Activated CD4-positive, alpha-beta T cell treated with anti-CD3 and anti-CD28 coated beads, Interleukin-2, Interleukin-6, amounts not matched to agents 100 ng/mL and 50 ng/mL, durations not matched to agents 16 hours and 8 hours (primary cell): ENCODE measurements at places on chromosomes 7 and 10.

GRCh38 chr7:28107960-28108359, 72.6 kb downstream of the JAZF1 start:
- no peak for DNase-seq

DNA sequence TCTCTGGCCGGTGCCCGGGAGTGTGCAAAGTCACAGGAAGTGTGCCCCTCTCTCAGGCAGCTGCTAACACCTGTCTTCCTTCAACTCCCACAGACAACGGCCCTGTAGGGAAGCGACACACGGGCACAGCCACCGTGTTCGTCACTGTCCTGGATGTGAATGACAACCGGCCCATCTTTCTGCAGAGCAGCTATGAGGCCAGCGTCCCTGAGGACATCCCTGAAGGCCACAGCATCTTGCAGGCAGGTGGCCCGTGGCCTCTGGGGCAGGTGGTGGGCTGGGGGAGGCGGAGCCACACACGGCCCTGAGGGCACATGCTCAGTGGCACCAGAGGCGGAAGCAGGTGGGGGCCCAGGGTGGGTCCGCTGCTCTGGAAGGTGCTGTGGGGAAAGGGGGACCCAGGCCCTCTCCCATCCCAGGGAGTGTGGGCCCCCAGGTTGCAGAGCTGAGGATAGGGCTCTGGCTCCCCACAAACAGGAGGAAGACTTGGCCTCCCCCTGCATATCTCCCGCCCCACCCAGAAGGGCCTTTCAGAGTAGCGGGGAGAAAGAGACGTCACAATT, 6.9 kb downstream of the C10orf105 start:
- DNase-seq = no peak

- DNase-seq = no peak
These were observed 142.1 kb upstream of the EEPD1 start for GRCh38 chr7:36010656-36011587.

GRCh38 chr7:2633538-2634266, 1.9 kb downstream of the TTYH3 start:
- DNase-seq = no peak

DNA sequence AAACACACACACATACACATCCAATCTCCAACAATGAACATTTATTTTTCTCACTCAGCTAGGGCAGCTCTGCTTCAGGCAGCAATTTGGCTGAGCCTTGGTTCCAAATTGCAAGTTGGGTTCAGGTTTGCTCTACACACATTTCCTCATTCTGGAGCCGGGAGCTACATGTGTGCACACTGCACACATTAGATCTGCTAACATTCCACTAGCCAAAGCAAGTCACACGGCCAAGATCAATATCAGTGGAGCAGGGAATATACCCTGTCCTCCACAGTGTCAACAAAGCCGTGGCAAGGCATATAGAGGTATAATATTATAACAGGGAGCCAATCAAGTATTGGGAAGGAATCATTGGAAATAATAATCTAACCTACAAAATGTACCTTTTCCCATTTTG, 57.5 kb upstream of the PPP1R3C start:
- no peak for DNase-seq

DNA sequence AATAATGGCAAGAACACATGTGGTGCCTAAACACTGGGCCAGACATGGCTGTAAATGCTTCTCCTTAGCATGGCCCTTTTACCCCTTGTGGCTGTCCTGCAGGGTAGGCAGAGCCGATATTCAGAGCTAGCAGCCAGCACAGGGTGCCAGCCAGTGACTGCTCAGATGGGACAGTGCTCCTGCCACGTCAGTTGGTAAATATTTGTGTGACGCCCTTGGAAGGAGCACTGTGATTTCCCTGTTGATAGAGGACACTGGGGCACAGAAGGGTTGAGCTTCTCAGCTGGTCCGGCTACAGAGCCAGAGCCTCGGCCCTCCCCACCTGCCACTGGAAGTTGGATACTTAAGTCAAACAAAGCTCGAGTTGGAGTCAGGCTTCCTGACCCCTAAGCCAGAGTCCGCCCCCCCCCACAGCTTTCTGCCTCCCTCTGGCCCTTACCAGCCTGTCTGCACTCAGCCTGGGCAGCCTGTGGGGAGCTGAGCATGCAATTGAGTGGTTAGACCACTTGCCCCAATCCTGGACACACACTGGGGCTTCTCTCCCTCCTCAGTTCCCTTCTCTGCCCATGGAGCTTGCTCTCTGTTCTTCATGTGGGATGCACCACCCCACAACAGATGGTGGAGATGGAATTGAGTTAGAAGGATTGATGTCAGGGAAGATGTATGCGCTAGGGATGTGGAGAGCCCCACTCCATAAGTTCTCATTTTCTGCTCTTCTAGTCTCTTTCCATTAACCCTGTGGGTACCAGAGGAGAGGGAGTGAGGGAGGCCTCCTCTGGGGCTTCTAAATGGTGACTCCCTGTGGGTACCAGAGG, 350.8 kb downstream of the PLXNA4 start:
- DNase-seq = no peak

DNA sequence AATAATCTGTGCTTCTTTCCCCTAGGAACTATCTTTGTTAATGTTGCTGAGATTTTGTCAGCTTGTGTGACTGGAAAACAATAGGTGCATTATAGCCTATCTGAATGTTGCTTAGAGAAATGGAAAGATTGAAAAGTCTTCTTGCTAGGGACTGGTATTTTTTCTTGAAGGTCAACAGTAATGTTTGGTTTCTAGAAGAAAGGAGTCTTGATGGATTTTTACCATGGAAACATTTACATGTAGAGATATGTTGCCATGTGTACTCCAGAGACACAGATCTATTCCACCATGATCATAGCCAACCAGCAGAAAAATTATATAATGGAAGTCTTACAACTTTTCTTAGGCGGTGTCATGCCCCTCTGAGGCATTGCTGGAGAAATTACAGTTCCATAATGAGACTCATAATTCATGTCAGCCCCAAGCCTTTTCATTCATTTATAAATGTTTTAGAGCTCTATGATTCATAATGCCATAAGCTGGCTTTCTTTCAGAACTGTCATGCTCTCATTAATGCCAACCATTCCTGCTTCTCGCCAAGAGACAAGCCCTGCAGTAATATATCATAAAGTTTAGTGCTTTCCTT, 175.1 kb upstream of the PTPRZ1 start:
- no peak for DNase-seq

DNA sequence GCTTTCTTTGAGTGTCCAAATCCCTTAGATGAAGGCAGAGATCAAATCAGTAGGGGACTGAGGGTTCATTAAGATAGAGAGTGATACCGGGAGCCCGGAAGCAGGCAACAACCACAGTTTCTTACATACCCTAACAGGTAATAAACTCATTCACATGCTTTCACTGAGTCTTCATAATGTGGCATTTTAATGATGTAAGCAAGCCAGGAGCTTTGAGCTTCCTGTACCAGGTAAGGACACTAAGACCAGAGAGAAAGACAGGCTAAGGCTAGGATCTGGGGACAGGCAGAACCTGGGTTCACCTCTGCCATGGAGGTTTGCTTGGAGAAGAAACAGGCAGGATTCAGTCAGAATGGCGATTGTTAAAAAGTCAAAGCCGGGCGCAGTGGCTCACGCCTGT, 618.3 kb downstream of the GALNT17 start:
- no peak for DNase-seq

DNA sequence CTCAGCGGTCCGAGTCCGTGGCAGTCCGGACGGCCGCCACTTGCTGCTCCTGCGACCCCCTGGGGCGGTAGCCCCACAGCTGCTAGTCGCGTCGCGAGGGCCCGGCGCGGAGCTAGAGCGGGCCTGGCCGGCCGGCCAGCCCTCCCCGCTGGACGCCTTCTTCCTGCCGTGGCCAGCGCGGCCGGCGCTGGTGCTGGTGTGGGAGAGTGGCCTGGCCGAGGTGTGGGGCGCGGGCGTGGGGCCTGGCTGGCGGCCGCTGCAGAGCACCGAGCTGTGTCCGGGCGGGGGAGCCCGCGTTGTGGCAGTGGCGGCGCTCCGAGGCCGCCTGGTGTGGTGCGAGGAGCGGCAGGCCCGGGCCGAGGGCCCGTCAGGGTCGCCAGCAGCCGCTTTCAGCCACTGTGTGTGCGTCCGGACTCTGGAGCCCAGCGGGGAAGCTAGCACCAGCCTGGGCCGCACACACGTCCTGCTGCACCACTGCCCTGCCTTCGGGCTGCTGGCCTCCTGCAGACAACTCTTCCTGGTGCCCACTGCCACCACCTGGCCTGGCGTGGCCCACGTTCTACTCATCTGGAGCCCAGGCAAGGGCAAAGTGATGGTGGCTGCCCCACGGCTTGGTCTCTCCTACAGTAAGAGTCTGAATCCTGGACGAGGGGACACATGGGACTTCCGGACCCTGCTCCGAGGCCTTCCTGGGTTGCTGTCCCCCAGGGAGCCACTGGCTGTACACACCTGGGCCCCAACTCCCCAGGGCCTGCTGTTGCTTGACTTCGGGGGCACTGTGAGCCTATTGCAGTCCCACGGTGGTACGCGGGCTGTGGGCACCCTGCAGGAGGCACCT, 631 bp downstream of the HPS6 start:
- peak; percentile 26 for DNase-seq

- peak; percentile 24 for DNase-seq
These were observed at the start of gene ADRB1 for GRCh38 chr10:114043532-114044246. ADRB1 (plus strand) TSS chr10:114043866; CDS start chr10:114044133, 267 bp downstream.

DNA sequence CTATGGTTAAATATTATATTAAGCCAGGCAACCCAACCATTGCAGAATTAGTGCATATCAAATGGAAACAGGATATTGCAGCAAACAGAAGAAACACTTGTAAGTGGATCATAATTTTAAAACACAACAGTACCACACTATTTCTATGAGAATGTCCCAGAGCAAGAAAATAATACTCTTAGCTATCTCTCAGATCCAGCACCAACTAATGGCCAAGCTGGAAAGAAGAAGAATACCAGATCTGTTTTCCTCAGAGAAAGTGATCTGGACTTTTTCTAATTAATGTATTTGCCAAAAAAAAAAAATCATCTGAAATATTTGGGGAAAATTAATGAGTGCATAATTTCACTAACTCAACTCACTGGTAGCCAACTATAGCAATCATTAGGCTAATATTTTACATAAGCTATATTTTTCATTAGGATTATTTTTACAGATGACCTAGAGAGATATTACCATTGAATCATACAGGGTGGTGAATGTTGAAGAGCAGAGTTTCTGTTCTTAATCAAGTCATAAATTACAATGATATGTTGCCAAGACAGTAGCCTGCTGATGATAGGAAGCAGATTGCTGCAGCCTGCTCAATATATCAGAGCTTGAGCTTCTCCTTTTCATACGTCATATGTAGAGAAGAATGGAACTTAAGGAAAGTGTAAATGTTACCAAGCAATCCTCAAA, 995.4 kb upstream of the LRRN3 start:
- no peak for DNase-seq

GRCh38 chr10:113959383-113959760, 84.3 kb upstream of the ADRB1 start:
- DNase-seq = no peak

GRCh38 chr7:50214771-50215170, 89.7 kb upstream of the IKZF1 start:
- no peak for DNase-seq

DNA sequence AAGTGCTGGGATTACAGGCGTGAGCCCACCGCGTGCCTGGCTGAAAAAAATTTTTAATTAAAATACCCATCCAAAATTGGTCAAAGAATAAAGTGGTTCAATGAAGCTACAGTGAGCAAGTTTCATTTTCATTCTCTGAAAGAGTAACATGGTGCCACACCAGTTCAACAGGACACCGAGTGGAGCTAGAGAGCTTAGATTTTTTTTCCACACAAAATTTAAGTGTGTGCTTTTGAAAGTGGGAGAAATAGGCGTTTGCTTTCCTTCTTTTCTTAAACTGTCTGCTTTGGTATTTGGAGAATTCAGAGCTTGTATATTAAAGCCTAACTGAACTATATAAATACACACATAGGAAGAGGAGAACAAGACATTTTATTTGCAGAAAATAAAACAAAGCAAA, 43.4 kb downstream of the BPGM start:
- peak; percentile 17 for DNase-seq

DNA sequence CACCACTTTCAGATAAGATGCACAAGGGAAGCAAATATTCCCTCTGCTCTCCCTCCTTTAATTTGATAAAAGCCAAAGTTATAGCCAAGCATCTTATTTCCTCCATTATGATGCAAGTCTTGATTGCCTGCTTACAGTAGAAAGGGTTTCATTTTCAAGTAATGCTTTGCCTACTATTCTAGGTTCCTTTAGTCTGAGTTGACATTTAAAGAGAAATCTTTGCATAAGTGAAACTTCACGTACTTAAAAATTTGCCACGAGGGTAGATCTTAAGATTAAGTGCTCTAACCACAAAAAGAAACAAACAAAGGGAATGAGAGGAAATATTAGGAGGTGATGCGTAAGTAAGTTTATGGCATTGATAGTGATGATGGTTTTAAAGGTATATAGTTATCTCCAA, 78.1 kb upstream of the VWDE start:
- DNase-seq = no peak

- DNase-seq = no peak
These were observed 41.1 kb downstream of the INSIG1 start for GRCh38 chr7:155338632-155339320.

- DNase-seq = no peak
These were observed 19.3 kb downstream of the AP5Z1 start for GRCh38 chr7:4794591-4795350.

DNA sequence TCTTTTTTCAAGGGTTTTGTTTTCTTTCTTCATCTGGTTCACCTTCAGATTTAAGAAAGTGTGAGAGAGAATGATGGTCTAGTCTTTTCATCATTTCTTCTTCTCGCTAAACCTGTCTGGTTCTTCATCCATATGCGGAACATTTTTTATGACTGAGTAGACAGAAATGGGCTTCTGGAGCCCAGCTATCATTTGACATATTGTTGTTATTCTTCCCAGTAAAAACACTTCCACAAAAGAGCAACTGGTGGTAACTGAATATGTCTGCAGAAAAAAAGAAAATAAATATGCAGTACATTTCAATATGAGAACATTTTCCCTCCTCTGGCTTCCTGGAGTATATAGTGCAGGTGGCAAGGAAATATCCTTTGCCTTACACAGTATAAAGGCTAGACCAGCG, 209.5 kb downstream of the JCAD start:
- DNase-seq = no peak

DNA sequence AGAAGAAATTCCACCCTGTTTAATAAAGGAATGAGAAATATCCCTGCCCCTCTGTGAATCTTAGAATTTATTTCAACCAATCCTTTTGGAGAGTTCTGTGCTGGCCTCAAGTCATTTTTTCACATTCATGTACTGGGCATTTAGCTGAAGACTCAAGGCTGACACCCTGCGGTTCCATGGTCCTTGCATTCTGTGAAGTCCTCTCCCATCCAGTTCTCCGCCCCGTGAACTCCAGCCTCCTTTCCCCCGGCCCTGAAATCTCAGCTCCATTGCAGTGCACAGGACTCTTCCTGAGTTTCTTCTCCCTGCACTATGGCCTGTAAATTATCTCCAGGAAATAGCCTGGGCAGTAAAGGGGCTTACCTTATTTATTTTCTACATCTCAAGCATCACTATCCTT, 183.0 kb upstream of the KCND2 start:
- DNase-seq = no peak

- peak; percentile 31 for DNase-seq
These were observed 51.0 kb upstream of the NKX6-2 start for GRCh38 chr10:132836832-132837540.

GRCh38 chr10:1465418-1465911, 271.9 kb downstream of the ADARB2 start:
- DNase-seq = no peak
